ENCODE measurements at places on chromosomes 4 and X. TPM values are rescaled to one million over a fixed set of nuclear protein-coding genes. Genes with fewer than 3 reads are reported as not detected.

- H3K36me3 ChIP-seq, result no peaks in the 10 kb centered on the region
- no peak overlapping the region for H3K27ac ChIP-seq
- H3K4me3 ChIP-seq, result no peak overlapping the region
- DNase-seq, result no peak
- H3K27me3 ChIP-seq, result no peaks in the 10 kb centered on the region
Measured at GRCh38 chrX:112645774-112646173, 34.0 kb downstream of the LHFPL1 start.

GRCh38 chr4:22315628-22316027 is 200.2 kb downstream of the ADGRA3 start:
- H3K27me3 ChIP-seq, result no peaks in the 10 kb centered on the region
- no peaks in the 10 kb centered on the region for H3K36me3 ChIP-seq
- no peaks in the 10 kb centered on the region for H3K4me1 ChIP-seq
- no peak for DNase-seq
- H3K4me3 ChIP-seq, result no peak overlapping the region
- no peak overlapping the region for H3K27ac ChIP-seq

The PNMA6A gene
- 2.0 TPM for total RNA-seq

GRCh38 chr4:4923201-4923600 is 63.7 kb downstream of the MSX1 start:
- no peak overlapping the region for H3K27ac ChIP-seq
- H3K4me3 ChIP-seq, result no peak overlapping the region

DNA sequence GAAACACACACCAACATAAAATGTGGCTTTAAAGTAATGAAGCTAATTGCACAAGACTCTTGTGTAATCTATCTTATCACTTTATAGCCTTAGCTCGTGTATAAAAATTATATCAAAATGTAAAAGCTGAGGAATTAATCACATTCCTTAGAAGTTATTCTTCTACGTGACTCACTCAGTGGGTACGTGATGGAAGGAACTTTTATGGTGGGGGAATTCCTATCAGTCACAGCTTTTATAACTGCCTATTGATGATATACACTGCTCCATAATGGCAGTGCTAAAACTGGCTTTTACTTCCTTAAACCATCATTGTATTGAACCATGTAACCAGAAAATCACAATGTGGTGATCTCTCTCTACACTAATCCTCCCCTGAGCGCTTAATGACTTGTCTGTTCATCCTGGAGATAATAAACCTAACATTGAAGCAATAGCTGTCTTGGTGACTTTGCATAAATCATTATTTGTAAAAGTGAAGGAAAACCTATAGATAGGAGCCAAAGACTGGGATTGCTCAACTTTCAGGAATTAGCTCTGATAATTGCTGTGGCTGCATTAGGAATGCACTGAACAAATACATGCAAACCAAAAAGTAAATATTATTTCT is 276.7 kb downstream of the GBA3 start:
- no peaks in the 10 kb centered on the region for H3K27me3 ChIP-seq
- no peaks in the 10 kb centered on the region for H3K36me3 ChIP-seq
- no peak overlapping the region for H3K4me3 ChIP-seq
- H3K4me1 ChIP-seq, result no peaks in the 10 kb centered on the region
- DNase-seq, result no peak
- H3K27ac ChIP-seq, result no peak overlapping the region
